ENCODE measurements at places on chromosomes 3 and 15.
A peak's percentile ranks its signal among the peaks of the same experiment; 100 is the strongest.

GRCh38 chr15:78243491-78243941, 9.2 kb upstream of the ACSBG1 start:
- DNase-seq: no peak

GRCh38 chr3:57158813-57159738, 6.1 kb downstream of the IL17RD start:
- DNase-seq: no peak

DNA sequence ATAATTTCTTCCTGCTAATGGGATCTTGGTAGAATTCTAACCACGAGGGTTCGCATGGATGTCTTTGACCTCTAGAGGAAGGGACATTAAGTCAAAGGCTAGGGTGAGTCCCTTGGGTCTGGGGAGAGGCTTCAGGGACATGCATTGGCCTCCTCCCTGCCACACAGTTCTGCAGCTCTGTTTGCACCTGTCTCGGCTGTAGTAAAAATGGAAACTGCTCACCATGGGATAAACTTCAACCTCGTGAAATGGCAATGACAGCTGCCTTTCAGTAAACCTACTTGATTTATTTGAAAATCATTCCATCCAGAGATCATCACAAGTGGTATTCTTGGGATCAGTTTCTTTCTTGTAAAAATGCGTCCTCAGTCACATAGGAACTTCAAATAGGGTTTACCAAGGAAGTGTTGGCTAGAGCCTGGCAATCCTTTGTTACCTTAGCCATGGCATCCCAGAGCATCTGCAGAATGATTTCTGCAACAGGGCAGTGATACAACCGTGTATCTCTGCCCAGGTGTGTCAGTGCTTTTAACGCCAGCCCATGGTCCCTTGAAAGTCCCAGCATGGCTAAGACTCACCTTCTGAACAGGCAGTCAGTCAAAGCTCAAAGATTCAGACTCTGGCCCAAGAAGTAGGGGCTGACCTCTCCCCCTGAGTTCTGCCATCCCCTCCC, 14.0 kb upstream of the LRTM1 start:
- DNase-seq: no peak

DNA sequence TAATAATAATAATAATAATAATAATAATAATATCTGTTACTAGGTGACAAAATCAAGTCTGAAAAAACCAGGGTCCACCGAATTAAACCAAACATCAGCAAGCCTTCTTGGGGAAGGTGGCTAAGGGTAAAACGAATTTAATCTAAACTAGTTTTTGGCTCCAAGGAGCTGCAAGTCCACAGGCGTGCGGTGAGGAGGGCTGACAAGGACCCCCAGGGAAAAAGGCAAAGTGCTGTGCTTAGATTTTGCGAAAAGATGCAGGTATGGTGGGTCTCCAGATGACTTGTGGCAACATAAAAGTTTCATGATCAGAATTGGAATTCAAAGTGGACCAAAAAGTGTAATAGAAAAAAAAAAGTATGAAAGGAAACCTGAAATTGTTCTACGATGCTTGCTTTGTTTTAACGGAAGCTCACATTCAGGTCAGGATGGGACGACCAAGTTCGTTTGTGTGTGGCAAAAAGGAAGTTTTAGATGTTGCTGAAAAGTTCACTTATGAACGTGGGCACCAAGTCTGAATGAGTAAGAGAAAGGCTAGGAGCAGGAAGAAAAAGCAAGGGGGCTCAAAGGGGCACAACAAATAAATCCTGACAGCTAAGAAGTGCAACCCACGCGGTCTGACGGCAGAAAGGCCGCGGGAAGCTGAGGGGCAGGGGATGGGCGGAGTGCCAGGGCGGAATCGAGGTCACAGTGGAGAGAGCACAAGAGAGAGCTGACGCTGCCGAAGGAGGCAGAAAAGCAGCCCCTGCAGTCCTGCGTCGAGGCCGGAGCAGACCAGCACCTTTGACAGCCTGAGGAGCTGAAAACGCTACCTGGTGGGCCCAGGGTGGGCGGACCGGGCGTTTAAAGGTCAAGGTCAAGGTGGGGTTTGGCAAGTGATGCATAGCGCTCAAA, 1.1 kb downstream of the WDR82 start:
- DNase-seq: no peak

DNA sequence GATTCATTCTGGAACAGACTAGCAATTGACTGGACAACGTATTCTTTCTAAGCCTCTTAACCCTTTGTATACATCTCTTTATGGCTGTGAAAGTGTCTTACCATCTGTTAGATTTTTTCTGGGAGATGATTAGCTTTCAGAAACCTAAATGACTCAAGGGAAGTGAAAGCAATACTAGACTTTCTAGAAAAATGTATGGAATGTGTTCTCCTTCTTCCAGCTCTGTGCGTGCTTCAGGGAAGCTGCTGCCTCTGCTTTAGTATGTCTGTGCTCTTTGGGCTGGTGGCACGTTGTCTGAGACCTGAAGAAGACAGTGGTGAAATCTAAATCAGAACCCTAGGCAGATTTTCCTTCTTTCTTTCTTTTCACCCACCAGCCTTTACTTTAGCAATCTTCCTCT, 89.5 kb downstream of the ITPR1 start:
- no peak for DNase-seq

GRCh38 chr15:74817370-74817737, 4.7 kb downstream of the LMAN1L start:
- no peak for DNase-seq

DNA sequence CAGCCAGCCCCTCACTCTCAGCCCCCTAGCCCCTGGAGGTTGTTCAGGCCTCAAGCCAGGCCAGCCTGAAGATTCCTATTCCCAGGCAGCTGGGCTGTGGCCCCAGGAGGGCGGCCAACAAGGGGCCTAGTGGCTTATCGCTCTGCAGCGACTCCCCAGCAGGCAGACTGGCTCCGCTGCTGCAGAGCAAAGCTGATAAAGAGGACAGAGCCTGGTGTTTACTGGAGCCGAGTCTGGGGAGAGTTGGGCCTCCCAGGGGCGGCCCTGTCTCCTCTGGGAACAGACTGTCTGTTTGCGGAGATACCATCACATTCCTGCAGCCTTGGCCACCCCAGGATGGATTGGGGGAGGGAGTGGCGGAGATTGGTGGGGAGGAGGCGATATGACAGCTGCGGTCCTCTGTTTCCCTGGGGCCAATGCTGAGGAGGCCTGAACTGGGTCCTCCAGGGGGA, 22.4 kb upstream of the SMAD6 start:
- DNase-seq: no peak

- peak; percentile 52 for DNase-seq
Observed at GRCh38 chr3:123652342-123652984, 67.6 kb upstream of the HACD2 start.

DNA sequence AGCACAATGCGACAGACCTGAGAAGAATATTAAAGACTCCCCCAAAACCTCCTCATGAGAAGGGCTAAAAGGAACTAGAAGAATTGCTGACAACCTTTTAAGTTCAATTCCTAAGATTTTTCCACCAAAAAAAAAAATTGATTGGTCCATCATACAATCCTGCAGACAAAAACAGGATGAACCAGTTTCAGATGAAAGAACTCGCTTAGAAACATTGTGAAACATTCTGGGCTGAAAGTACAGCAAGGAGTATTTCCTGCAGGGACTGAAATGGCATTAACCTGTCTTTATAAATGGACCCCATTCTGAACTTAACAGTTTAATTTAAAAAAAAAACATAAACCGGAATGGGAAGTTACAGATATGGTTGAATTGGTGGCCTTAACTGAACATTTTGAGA, 96.0 kb upstream of the FAM174B start:
- DNase-seq: no peak

DNA sequence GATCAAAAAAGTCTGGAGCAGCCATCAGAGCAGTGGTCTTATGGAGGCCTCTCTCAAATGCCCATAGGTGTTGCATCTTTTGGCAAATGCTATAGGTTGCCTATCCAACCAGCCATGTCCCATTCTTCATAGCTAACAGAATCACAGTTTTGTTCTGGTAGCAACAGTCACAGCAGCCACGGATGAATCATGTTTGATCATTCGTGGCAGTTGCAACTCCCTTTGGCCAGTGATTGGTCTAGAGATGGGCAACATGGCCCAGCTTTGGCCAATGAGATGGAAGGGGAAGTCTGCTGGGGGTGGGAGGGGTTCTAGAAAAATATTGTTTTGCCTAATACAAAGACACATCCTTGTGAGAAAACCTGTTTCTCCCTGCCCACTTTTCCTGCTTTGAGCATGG, 50.3 kb upstream of the PPP2R3A start:
- no peak for DNase-seq

DNA sequence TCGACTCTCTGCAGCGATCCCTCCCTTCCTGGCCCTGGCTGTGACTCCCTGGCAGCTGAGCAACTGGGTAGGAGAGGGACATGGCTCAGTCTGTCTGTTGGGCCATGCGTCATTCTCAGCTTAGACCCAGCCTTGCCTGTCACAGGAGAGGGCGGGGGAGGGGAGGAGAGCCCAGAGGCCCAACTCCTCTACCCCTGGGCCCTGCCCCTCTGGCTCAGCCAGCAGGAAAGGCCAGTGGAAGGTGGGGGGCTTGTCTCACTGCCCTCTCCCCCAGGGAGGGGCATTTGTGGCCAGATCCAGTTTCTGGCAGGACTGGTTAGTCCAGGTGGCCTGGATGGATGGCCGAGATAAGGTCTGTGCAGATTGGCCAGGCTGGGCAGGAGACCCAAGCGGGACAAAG, 31.6 kb downstream of the DNAJB8 start:
- no peak for DNase-seq

DNA sequence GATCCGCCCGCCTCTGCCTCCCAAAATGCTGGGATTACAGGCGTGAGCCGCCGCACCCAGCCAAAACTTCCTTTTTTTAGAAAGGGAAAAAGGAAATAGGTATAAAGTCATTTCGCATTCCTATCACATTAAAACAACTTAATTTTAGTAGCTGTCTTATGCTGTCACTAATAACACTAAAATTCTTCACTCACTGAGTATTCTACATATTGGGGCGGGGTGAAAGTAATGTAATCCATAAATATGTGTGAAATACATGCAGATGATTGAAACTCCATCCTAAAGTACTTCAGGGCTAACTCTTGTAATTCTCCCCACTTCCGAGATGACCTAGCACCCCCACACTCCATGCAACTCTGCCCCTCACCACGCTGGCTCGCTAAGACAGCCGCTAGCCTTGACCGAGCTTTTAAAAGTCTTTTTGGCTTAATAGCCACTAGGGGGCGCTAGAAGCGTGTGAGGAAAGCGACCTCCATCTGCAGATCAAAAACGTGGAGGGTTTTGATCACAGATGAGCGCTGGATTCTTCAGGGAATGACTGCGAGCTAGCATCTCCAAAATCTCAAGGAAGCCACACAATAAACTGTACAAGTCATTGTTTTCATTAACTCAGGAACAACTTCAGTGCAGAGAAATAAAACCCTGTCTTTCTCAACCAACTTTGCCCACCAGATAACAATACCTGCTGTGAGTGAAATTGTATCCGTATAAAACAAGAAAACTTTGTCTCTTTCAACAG, 129.3 kb upstream of the IGF1R start:
- peak; percentile 49 for DNase-seq

GRCh38 chr3:37940242-37940908, 50.2 kb upstream of the VILL start:
- DNase-seq: no peak

DNA sequence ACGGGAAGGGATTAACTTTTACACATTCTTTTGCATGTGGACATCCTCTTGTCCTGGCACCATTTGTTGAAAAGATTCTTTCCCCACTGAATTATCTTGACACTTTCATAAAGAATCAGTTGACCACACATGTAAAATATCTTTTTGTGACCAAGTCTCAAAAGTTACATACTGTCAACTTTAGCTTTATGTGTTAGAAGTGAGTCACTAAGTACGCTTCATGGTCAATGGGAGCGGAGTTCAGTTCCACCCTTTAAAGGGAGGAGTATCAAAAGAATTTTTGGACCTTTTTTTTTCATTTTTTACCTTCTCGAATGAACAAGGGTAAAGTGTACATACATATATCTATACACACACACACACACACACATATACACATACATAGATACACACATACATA, 35.4 kb downstream of the MAPK6 start:
- no peak for DNase-seq

- no peak for DNase-seq
Observed at GRCh38 chr3:87837076-87837475, 221.7 kb downstream of the CGGBP1 start.

DNA sequence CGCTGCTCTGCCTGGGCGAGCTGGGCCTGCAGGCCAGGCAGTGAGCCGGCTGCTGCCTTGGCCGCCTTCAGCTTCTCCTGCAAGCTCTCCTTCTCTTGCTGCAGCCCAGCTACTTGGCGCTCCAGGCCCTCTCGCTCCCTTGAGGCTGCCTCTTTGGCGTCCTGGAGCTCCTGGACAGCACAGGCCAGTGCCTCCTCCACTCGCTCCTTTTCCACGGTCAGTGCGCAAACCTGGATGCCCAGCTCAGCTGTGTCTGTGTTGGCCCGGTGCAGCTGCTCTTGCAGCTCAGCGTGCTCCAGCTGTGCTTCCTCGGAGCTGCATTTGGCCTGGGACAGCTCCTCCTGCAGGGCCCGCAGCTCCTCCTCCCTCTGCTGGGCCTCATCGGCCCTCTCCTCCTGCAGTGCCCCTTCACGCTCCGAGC, 23.1 kb downstream of the CXCR6 start:
- no peak for DNase-seq

GRCh38 chr15:77541421-77542181, 91.1 kb downstream of the LINGO1 start:
- DNase-seq: no peak

DNA sequence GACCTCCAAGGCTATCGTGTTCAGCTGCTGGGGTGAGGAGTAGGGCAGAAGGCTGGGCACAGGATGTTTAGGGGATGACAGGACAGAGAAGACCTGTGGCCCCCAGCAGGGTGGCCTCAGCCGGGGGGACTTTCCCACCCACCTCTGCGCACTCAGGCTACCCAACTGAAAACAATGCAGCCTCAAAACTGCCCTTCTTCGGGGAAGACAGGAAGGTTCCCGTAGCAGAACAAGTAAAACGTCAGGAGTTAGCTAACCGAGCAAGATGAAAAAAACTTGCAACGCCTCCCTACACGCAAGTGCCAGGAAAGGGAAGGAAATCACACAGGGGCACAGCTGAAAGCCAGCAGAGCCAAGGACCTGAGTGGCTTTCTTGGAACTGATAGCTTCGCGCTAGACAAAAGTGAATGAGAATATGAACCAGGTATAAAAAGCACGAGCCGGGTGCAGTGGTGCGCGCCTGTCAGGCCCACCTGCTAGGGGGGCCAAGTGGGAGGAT, 38.4 kb upstream of the FURIN start:
- no peak for DNase-seq

- DNase-seq: no peak
Observed at GRCh38 chr3:148510116-148510515, 187.6 kb upstream of the AGTR1 start.

DNA sequence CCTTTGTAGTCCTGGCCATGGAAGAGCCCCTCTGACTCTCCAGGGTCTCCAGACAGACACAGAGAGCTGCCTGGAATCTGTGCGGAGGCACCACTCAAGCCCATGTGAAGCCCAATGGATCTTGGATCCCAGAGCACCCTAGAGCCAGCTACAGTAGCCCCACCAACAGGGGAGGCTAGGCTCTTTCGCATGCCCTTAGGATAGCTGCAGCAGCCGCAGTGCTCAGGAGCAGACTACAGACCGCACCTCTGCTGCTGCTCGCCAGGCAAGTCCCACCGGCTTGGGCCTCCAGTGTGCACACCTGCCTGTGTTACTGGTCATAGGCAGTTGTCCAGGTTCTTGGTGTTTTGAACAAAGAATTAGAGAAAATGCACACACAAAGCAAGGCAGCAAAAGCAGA, 131.6 kb downstream of the SPATA16 start:
- no peak for DNase-seq

All from GM04504 (cell line).